Stimulated activated naive B cell treated with anti-CD40 and anti-IgM and Interleukin-4, amounts not matched to agents 10 μg/mL and 1 μg/mL and 100 μg/mL, for 72 hours (primary cell): ENCODE measurements at places on chromosomes 11 and 22.

- no peak for DNase-seq
Measured at GRCh38 chr11:108432783-108433182, 34.5 kb downstream of the C11orf65 start.

DNA sequence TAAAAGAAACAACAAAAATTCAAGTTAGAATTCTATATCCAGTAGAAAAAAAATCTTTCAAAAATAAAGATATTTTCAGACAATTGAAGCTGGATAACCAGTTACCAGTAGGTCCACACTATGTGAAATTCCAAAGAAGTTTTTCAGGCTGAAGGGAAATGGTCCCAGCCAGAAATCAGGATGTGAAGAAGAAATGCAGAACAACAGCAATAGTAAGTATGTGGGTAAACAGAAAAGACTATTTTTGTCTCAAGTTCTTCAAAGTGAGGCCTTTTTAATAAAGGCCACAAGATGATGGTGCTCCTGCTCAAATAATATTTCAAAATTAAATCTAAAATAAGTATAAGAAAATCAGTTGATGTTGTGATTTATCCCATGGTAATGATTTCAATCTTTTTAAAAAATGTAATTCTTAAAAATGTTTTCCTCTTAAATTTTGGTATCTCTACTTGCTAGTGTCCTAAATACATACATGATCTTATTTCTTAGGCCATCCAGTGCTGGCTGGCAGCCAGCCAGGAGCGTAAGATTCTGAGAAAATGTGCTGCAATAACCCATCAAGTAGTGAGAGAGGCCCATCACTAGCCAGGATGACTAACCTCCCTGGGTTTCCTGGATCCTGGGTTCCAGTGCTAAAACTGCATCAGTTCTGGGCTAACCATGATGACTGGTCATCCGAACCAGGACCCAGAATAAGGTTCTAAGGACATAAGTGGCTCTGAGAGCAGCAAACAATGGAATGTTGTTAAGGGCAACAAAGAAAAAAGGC, 15.6 kb upstream of the UCP3 start:
- no peak for DNase-seq

- DNase-seq, result no peak
Measured at GRCh38 chr11:19380375-19380774, 139.6 kb upstream of the E2F8 start.

GRCh38 chr11:73175551-73176144, 33.5 kb upstream of the FCHSD2 start:
- no peak for DNase-seq

GRCh38 chr11:7473717-7474116, 11.6 kb upstream of the OLFML1 start:
- DNase-seq, result peak; percentile 42
